NCI-H526 (cell line): ENCODE measurements at places on chromosomes 12 and 14.

GRCh38 chr12:94623161-94623920 lies 27.0 kb downstream of the TMCC3 start:
- no peak for DNase-seq

DNA sequence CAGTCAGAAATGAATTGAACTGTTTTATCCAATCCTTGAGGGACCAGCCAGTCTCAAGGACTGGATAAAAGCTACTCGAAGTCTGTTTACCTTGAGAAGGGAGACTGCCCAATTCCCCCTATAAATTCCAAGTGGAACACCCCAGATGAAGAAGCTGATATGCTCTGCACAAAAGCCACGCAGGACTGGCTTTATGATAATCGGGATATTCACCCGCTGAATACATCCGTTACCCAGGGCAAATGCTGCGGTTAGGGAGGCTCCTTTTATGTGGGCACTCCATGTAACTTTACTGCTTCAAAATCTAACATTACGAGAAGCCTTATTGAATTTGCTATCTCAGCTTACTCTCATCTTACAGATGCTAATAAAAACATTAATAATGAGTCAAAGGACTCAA lies 119.1 kb downstream of the DENND5B start:
- DNase-seq, result no peak

- no peak for DNase-seq
Observed at GRCh38 chr14:80059041-80059440, 152.3 kb downstream of the DIO2 start.

DNA sequence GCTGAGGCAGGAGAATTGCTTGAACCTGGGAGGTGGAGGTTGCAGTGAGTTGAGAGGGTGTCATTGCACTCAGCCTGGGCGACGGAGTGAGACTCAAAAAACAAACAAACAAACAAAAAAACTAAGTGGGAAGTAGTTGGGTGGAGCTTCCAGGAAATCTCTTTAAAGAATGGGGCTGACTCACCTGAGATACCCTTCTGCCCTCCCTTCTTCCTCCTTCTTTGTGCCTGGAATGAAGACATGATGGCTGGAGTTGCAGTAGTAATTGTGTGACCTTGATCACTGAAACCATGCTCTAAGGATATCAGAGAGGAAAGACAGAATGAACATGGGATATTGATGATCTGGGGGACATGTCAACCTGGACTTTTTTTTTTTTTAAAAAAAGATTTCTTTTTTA lies 87.6 kb upstream of the MED13L start:
- no peak for DNase-seq

DNA sequence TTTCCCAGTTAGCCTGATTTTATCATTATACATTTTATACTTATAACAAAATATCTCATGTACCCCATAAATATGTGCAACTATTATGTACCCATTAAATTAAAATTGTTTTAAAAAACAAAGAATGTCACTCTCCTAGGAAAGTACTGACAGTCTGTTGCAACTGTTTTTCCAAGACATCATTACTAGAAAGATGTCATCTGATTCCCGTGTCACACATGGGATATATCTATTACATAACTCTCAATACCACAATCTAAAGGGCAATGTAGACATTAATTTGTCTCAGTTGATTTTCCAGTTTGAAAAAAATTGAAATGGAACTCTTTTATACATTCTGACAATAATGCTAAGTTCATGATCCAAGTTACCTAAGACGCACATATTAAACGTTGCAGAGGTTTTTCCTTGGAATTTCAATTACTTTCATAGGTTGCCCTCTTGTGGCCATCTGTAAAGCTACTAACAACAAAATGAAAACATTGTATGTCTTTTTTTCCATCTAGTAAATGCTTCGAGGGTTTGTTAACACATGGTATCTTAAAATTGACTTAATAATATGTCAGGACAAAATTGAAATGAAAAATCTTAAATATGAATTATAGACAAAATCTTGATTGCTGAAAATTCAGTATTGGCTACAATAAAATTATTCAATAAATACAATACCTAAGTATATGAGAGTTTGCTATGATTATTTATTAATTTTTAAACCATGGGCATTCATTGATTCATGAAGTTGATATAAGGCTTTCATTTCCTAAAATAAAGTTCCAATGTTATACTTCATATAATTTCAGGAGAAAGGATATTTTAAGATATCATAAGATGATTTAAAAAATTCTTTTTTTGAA lies 131.6 kb downstream of the PPFIA2 start:
- DNase-seq, result peak; percentile 67

DNA sequence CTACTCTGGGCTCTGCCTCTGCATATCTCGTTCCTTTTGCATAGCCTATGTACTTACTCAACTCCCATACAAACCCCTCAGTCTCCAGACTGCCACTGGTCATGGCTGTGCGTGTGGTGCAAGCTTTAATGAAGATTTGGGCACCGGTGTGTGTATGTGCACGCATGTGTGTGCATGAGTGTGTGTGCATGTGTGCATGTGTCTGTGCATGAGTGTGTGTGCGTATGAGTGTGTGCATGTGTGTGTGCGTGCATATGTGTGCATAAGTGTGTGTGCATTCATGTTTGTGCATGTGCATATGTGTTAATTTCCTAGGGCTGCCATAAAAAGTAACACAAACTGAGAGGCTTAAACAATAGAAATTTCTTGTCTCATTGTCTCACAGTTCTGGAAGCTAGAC lies 17.1 kb upstream of the TBPL2 start:
- DNase-seq, result no peak

GRCh38 chr12:107449891-107450290 lies 235.7 kb upstream of the PWP1 start:
- DNase-seq, result no peak

- no peak for DNase-seq
Observed at GRCh38 chr12:43795716-43796280, 10.3 kb downstream of the TWF1 start.
